ENCODE measurements at places on chromosomes 3 and 15.

- H3K27me3 ChIP-seq, result no peaks in the 10 kb centered on the region
- DNase-seq, result peak; percentile 50
- H3K36me3 ChIP-seq, result peaks cover 61% of the 10 kb centered on the region
- no peak overlapping the region for H3K4me3 ChIP-seq
- no peaks in the 10 kb centered on the region for H3K4me1 ChIP-seq
Measured at GRCh38 chr3:168030577-168030976, 65.1 kb downstream of the GOLIM4 start.

DNA sequence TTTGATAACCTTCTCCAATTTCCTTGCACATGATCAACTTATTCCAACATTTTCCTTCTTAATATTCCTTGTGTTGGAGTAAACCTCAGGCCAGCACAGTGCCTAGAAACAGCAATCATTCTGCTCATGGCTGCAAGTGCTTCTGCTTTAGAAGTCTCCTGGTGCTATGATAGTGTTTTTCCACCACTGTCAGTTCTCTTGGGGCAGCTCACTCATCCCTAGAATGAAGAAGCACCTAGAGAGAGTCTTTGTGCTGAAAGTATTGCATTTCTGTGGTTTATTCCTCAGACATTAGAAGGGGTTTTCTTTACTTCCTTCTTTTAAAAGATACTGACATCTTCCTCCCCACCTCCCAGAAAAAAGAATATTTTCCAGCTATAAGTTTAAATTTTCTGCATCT lies 183.5 kb downstream of the RYR3 start:
- no peaks in the 10 kb centered on the region for H3K4me1 ChIP-seq
- no peak overlapping the region for H3K27ac ChIP-seq
- H3K36me3 ChIP-seq, result no peaks in the 10 kb centered on the region
- no peak for DNase-seq
- no peaks in the 10 kb centered on the region for H3K27me3 ChIP-seq
- no peak overlapping the region for H3K4me3 ChIP-seq

- H3K27me3 ChIP-seq, result no peaks in the 10 kb centered on the region
- no peak for DNase-seq
- no peak overlapping the region for H3K27ac ChIP-seq
- no peak overlapping the region for H3K4me3 ChIP-seq
Measured at GRCh38 chr3:135487261-135487660, 478.3 kb upstream of the PPP2R3A start.

DNA sequence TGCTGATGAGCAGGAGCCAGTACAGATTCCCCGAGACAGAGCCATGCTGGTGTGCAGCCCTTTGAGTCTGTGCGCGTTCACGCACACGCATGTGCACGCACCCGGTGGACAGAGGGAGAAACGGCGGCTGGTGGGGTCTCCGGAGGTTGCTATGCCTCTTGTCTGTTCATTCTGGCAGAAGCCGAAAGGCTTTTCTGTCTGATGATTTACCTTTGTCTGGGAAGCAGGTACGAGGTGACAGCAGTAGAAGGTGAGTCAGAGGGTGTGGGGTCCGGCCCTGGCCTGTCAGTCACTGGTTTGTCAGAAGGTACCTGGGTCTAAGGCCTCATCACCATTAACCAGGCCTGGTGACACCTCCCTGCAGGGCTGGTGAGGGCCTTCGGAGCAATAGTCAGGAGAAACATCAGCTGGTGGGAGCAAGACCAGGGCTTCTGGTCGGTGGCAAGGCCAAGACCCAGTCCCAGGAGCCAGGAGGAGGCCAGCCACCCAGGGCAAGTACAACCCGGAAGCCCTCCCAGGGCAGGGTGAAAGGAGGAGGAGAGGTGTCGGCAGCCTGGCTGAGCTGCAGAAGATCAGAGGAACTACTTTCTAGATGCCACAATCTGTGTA lies 7.5 kb downstream of the PCSK6 start:
- peaks cover 12% of the 10 kb centered on the region for H3K27me3 ChIP-seq
- DNase-seq, result no peak
- H3K36me3 ChIP-seq, result no peaks in the 10 kb centered on the region
- no peaks in the 10 kb centered on the region for H3K4me1 ChIP-seq
- no peak overlapping the region for H3K27ac ChIP-seq

- H3K4me3 ChIP-seq, result no peak overlapping the region
- no peak for DNase-seq
- no peaks in the 10 kb centered on the region for H3K4me1 ChIP-seq
- H3K36me3 ChIP-seq, result no peaks in the 10 kb centered on the region
Measured at GRCh38 chr3:1269808-1270207, 177.0 kb downstream of the CNTN6 start.

DNA sequence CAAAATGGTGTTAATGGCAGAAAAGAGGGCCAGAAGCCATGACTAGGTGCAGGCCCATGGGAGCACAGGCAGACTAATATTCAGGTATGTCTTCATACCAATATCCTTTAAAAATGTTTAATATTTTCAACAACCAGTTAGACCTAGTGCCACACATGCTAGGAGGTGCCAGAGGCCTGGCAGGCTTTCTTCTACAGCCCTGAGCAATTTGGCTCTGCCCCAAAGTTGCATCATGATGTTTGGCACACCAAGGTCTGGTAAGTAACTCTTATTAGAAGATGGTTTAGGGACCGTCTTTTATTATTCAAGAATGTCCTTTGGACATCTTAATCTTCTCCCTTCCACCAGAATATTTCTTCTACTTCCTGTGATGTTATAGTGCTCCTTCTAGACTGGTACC lies 34.8 kb downstream of the MITF start:
- no peaks in the 10 kb centered on the region for H3K27me3 ChIP-seq
- H3K4me1 ChIP-seq, result peaks cover 3% of the 10 kb centered on the region
- H3K27ac ChIP-seq, result no peak overlapping the region
- H3K4me3 ChIP-seq, result no peak overlapping the region
- no peaks in the 10 kb centered on the region for H3K36me3 ChIP-seq

DNA sequence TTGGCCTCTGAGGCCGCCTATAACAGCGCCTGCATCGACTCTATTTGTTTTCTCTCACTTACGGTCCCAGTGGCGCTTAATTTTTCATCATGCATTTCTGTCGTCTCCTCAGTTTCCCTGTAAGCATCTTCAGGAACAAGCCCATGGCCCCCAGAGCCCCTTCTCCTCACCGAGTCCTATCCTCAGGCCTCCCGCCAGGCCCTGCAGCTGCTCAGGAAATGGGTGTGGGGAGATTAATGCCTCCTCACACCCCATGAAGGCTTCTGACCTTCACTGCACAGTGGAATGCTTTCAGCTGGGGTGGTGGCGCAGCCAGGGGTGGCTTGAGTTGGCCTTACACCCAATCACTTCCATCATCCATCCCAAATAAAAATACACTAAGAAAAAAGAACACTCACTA lies 260.4 kb downstream of the FAM43A start:
- H3K27ac ChIP-seq, result no peak overlapping the region
- peaks cover 15% of the 10 kb centered on the region for H3K4me1 ChIP-seq
- DNase-seq, result no peak
- H3K27me3 ChIP-seq, result no peaks in the 10 kb centered on the region

DNA sequence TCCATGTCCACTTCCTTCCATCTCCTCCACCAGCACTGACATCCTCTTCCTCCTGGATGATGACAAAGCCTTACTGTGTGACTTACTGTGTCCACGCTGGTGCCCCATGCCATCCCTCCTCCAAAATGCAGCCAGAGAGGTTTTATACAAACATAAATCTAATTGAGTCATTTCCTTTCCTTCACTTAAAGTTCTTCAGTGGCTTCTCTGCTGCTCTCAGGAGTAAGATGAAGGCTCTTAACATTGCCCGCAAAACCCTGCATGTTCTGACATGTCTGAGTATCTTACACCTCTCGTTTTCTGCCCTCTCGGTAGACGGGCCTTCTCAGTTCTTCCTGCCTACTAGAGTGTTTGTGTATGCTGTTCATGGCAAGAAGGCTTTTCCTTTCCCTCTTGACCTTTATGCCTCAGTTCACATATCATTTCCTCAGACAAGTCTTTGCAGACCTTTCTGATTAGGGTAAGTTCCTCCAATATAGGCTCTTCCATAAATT lies 175.5 kb downstream of the CFAP20DC start:
- H3K4me1 ChIP-seq, result no peaks in the 10 kb centered on the region
- no peak for DNase-seq
- H3K27ac ChIP-seq, result no peak overlapping the region
- no peaks in the 10 kb centered on the region for H3K36me3 ChIP-seq
- H3K4me3 ChIP-seq, result no peak overlapping the region

DNA sequence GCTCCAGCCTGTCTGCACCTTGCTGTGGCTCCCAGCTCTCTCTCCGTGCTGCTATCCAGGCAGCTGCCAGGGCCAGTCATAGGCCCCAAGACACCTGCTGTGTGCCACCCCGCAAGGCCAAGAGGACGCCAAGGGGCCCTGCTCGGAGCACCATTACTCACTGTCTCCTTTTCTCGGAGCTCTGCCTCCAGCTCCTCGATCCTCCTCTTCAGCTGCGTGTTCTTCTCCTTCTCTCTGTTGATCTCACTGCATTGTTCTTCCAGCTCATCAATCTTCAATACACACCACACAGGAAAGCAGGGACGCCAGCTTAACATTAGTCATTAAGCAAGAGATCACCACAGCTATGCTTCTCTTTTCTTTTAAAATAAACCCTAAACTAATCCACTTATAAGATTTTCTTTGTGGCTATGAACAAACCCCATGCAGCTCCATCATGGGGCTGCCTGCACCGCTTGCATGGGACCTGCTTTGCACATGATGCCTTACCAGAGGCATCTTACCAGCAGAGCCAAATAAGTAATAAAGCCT lies 42.6 kb downstream of the WHAMM start:
- H3K4me3 ChIP-seq, result no peak overlapping the region
- H3K4me1 ChIP-seq, result peaks cover 39% of the 10 kb centered on the region
- DNase-seq, result no peak
- no peak overlapping the region for H3K27ac ChIP-seq
- H3K27me3 ChIP-seq, result no peaks in the 10 kb centered on the region
- H3K36me3 ChIP-seq, result peaks cover 2% of the 10 kb centered on the region

GRCh38 chr3:188365184-188365583 lies 211.2 kb downstream of the LPP start:
- H3K4me3 ChIP-seq, result no peak overlapping the region
- no peaks in the 10 kb centered on the region for H3K36me3 ChIP-seq
- H3K27me3 ChIP-seq, result no peaks in the 10 kb centered on the region
- no peaks in the 10 kb centered on the region for H3K4me1 ChIP-seq
- DNase-seq, result no peak

DNA sequence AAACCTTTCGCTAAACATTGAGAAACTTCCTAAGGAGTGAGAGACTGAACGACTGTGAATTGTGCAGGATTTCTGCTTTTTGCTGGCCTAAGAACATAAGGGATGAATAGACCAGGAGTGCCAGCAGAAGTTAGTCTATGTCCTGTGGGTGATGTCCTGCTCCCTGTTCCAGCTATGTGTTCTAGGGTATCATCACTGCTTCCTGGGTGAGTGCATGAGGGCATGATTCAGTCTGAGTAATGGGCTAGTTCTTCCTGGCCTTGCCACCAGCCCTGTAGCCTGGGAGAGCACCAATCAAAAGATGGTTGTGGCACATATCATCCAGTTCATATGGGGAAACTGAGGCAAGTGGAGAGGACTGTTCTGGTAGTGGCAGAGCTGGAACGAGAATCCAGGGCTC lies 153.9 kb upstream of the TPM1 start:
- no peak for DNase-seq
- H3K36me3 ChIP-seq, result no peaks in the 10 kb centered on the region
- no peak overlapping the region for H3K27ac ChIP-seq
- H3K27me3 ChIP-seq, result no peaks in the 10 kb centered on the region
- no peak overlapping the region for H3K4me3 ChIP-seq

- no peak for DNase-seq
- no peaks in the 10 kb centered on the region for H3K27me3 ChIP-seq
- no peak overlapping the region for H3K27ac ChIP-seq
- peaks cover 60% of the 10 kb centered on the region for H3K36me3 ChIP-seq
- no peak overlapping the region for H3K4me3 ChIP-seq
- H3K4me1 ChIP-seq, result peaks cover 39% of the 10 kb centered on the region
Measured at GRCh38 chr3:51678641-51679040, 7.6 kb downstream of the TEX264 start.

GRCh38 chr3:46943237-46944187 lies 33.0 kb downstream of the CCDC12 start:
- no peaks in the 10 kb centered on the region for H3K27me3 ChIP-seq
- peaks cover 36% of the 10 kb centered on the region for H3K4me1 ChIP-seq
- DNase-seq, result no peak
- H3K4me3 ChIP-seq, result no peak overlapping the region
- H3K36me3 ChIP-seq, result peaks cover 16% of the 10 kb centered on the region

- peak within 1 kb of the TSS; percentile 33 for H3K27ac ChIP-seq
- no peaks in the 10 kb centered on the region for H3K27me3 ChIP-seq
- peak; percentile 96 for DNase-seq
Measured at GRCh38 chr3:153161714-153162512, at the start of gene RAP2B. Gene RAP2B (plus strand): TSS chr3:153162226. CDS start chr3:153162694, 468 bp downstream.

DNA sequence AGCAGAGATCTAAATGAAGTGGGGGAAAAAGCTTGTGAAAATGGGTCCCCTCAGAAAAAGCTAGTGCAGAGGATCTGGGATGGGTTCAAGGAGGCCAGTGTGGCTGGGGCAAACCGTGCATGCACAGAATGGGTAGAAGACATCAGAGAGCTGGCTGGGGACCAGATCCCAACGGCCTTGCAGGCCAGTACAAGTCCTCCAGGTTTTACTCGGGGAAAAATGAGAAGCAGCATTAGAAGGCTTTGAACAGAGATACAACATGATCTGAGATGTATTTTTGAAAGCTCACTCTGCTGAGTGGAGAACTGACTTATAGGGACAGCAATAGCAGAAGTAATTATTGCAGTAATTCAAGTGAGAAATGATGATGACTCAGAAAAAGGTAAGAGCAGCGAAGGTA lies 114.5 kb downstream of the HERC1 start:
- H3K4me3 ChIP-seq, result no peak overlapping the region
- no peaks in the 10 kb centered on the region for H3K27me3 ChIP-seq

DNA sequence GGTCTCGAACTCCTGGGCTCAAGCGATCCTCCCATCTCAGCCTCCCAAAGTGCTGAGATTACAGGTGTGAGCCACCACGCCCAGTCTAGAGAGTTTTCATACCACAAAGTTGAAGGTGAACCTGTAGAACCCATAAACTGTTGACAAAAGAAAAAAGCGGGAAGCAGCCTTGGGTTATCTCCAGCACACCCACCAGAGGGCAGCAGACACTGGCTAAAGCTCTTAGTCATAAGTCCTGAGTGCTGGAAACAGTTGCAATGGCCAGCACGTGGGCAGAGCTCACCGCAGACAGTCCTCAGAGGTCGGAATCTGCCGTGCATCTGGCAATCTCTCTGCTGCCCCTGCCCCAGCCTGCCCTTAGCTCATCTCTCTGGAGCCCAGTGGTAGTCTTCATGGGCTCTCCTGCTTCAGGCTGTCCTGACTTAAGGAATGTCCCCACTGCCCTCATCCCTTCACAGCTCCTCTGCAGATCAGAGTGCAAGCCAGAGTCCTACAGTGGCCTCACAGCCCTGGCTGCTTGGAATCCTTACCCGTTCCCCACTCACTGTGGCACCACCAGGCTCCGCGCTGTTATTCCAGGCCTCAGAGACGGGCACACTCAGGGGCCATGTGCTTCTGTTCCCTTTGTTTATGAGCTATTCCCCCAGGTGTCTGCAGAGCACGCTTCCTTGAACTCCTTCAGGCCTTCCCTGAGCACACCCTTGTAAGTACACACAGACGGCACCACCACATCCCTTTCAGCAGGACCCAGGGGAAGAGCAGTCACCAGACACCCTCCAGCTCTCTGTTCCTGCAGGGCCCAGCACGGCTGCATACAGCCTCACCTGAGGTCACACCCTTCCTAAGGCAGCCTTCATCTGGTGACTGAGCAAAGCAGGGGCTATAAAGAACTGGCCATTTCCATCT lies 8.8 kb upstream of the ELP6 start:
- no peaks in the 10 kb centered on the region for H3K27me3 ChIP-seq
- H3K36me3 ChIP-seq, result no peaks in the 10 kb centered on the region
- no peak overlapping the region for H3K4me3 ChIP-seq
- peaks cover 5% of the 10 kb centered on the region for H3K4me1 ChIP-seq
- peak; percentile 83 for DNase-seq

Measured in common myeloid progenitor, CD34-positive (primary cell).